ENCODE measurements at places on chromosomes 11 and 22.

DNA sequence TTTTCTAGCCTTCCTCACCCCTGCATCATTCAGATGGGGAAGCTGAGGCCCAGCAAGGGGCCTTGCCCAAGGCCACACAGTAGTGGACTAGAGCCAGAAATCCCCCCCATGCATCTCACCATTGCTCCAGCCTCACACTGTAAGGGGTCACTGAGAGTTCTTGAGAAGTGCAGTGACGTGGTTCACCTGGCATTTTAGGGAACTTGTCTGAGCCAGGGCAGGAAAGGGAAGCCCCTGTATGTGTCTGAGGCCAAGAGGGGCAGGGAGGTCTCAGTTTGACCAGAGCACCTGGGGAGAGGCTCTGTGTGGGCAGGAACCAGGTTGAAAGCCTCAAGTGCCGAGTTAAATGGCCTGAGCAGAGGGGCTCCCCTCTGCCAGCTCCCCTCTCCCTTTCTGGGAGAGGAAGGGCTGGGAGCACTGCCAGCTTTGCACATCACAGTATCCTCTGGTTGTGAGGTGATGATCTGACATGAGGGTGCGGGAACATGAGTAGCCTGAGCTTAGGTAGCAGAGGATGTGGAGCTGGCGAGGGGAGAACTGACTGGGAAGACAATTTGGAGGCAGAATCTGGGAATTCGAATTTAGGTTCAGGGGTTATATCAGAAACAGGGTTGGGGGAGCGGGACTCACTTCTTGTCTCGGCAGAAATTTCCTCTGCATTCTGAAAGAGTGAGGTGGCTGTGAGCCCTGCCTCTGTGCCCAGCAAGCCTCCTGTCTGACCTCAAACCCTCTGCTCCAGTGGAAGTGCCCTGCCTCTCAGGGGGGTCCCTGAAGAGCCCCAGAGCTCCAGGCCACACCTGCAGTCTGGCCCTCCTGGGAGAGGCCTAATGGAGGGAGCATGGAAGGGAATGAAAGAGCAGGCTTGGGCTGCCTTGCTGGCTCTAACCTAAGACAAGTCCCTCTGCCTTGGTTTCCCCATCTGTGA lies 14.6 kb downstream of the ARHGEF17 start:
- DNase-seq = no peak

DNA sequence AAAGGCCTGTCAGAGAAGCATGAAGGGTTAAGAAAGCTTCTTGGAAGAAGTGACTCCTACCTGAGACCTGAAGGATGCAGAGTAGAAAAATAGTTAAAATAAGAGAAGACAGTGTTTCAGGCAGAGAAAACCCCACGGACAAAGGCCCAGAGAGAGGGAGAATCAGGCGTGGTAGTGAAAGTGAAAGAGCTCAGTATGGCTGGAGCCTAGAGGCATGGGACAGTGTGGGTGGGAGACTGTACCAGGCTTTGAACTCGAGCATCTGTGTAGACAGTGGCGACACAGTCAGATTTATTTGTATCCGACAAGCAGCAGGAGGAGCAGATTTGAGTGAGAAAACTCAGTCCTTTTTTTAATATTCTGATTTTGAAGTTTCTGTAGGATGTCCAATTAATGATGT lies 360.0 kb downstream of the OPCML start:
- DNase-seq = no peak

- no peak for DNase-seq
Measured at GRCh38 chr22:36258701-36259614, 6.0 kb downstream of the APOL1 start.

DNA sequence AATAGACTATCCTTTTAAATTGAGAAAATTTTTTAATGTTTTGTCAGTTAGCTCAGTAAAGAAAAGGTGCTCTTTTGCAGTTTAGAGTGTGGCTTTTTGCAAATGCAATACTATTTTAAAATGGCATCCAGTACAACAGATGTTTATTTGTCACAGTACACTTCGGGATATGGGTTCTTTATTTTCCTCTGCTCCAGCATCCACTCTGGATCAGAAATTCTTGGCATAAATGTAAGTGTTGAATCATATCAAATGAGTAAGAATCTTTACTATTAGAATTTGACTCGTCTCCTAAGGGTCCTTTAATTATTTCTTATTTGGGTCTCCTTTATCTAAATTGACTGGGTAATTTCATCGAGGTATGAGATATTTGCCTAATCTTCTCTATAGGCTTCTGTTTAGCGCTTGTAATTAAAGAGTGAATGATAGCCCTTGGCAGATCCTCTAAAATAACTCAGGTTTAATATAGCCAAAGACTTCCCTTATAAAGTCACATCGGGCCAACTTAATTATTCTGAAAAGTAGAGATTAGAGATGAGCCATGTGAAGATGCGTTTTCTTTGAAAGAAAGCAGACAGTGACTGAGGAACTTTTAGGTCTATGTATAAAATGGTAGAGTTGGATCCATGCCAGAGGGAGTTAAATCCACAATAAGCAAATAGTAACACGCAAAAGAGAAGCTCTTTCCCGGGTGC lies 132.7 kb downstream of the CASP12 start:
- DNase-seq = no peak

- DNase-seq = no peak
Measured at GRCh38 chr11:35030716-35031213, 108.2 kb upstream of the CD44 start.

All from activated B cell treated with CpG ODN at 0.5 μM for 24 hours (primary cell).